ENCODE measurements at places on chromosomes 11 and 22.

- peak; percentile 92 for DNase-seq
These were observed 15.9 kb downstream of the PRSS23 start for GRCh38 chr11:86816251-86816726.

DNA sequence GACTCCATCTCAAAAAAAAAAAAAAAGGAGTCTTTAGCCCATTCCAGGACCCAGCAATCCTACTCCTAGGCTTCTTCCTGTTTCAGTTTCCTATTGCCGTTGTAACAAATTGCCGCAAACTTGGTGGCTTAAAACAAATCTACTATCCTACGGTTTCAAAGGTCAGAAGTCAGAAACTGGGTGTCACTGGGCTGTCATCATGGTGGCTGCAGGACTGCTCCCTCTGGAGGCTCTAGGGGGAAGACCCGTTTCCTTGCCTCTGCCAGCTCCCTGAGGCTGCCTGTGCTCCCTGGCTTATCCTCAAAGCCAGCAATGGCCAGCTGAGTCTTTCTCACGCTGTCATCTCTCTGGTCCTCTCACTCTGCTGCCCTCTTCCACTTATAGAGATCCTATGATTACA lies 8.7 kb upstream of the DAGLA start:
- no peak for DNase-seq

- DNase-seq = no peak
These were observed 27.9 kb upstream of the GRK3 start for GRCh38 chr22:25536589-25536988.

- DNase-seq = no peak
These were observed 109.4 kb downstream of the RCN1 start for GRCh38 chr11:32200136-32200847.

DNA sequence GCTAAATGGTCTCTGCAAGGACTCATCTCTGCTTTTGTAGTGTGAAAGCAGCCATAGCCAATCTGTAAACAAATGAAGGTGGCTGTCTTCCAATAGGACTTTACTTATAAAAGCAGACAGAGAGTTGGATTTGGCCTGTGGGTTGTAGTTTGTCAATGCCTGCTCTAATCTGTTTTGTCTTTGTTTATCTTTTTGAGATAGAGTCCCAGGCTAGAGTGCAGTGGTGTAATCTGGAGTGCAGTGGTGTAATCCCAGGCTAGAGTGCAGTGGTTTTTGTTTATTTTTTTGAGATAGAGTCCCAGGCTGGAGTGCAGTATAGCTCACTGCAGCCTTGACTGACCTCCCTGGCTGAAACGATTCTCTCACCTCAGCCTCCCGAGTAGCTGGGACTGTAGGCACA lies 8.6 kb downstream of the PPP6R3 start:
- no peak for DNase-seq
